Activated CD4-positive, alpha-beta T cell treated with anti-CD3 and anti-CD28 coated beads, Interleukin-2, amount 50 U/mL, for 24 hours (primary cell): ENCODE measurements at places on chromosomes 6 and 20.

GRCh38 chr20:33664762-33665144, 2.0 kb upstream of the ACTL10 start:
- DNase-seq, result no peak

- DNase-seq, result no peak
These were observed 110.9 kb downstream of the GFRAL start for GRCh38 chr6:55438203-55438602.

- DNase-seq, result no peak
These were observed 641 bp downstream of the DBNDD2 start for GRCh38 chr20:45408646-45409213.

- no peak for DNase-seq
These were observed 44.0 kb downstream of the SPDEF start for GRCh38 chr6:34511915-34512737.

DNA sequence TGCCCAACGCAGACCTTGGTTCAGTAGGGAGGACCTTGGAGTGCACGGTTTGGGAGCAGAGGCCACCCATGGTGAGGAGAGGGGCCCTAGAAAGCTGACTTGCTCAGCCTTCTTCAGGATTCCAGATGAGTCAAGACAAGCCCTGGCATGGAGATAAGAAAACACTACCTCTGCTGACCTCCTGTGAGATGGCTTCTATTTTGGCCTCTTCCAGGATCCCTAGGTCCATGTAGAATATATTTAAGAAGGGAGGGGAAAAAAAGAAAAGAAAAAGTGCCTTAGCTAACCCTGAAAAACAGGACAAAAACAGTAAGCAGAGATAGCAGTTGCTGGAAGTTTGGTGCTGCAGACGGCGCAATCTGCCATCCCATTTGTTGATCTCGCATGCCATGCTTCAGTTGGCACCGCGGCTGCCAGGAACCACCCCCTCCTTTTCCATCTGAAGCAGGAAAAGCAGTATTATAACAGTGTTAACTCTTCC, 100.0 kb downstream of the ARMC2 start:
- no peak for DNase-seq

DNA sequence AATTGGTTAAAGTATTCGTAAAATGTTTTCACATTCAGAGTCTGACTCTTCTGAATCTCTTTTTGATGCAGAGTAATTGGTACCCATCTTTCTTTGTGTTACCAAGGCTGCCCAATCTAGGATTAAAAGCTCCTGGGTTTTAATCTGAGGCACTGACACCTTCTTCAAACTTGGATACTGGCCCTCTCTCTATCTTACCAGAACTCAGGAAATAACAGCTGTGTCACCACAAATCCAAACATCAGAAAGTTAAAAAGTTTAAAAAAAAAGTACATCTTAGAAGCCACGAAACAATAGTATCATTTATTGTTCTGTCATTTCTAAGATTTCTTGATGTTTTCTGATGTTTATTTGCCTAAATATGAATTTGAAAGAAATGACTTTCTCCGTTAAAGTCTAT, 255.5 kb upstream of the RUNX2 start:
- DNase-seq, result no peak

GRCh38 chr6:144690133-144690532, 405.0 kb downstream of the UTRN start:
- DNase-seq, result no peak

- DNase-seq, result no peak
These were observed 2.4 kb downstream of the RHAG start for GRCh38 chr6:49634092-49634835.

GRCh38 chr6:55841341-55841740, 34.0 kb downstream of the BMP5 start:
- DNase-seq, result no peak

DNA sequence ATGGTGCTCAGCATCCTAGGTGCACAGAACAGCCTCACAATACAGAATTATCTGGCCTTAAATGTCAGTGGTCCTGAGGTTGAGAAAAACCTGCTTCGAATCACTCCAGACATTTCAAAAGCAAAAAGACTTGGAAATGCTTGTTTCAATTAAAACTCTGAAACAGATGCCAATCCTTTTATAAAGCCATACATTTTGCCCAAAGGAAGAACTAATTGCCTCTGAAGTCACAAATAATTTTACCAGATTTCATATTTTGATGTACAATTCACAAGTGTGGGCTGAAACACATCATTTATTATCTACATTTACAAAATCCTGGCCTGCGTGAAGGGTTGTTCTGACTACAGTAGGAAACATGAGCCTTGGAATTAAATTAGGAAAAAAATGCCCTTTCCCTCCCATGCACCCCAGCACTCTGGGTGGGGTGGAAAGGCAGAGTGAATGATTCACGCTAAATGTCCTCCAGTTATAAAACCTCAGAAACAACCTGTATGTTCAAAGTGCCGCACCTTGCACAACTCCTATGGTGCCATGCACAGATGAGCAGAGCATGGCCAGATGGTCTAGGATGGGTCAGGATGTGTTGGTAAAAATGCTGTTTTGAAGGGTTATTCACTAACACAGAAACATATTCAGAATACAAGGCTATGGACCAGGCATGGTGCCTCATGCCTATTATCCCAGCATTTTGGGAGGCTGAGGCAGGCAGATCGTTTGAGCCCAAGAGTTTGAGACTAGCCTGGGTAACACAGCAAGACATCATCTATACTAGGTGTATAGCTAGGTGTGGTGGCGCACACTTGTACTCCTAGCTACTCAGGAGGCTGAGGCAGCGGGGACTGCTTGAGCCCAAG, 87.0 kb downstream of the ZMYND8 start:
- DNase-seq, result no peak

DNA sequence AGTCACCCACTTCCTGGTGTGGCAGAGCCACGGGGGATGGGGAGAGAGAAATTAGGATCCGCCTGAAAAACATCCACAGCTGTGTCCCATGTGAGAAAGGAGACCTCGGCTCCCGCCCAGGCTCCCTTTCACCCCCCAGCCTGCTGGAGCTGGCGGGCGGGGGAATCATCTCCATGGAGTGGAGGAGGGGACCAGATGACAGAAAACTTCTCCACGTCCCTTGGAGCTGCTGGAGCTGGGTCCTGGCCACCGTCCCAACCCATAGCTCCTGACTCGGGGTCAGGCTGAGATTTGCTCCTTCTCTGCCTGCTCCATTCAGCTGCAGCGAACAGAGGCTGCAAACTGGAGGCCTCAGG, 113.8 kb downstream of the CEBPB start:
- no peak for DNase-seq

DNA sequence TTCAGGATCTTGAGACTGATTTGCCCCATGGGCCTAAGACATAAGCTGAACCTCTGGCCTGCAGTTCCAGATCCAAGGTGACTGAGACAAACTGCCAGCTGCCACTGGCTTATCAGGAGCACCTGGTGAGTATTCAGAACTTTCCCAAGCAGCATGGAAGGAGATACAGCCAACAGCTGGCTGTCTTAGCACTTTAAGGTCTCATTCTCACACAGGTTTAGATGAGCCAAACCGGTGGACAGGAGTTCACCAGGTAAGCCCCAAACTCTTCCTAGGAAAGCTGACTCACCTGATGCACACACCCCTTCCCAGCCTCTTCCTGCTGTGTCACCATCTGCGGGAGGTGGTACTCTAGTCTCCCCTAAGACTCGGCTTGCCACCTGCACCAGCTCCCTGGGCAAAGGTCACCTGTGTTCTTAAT, at the start of gene BANF2:
TSS of gene BANF2 (plus strand) at position 36 of the 421 bp plus-strand sequence. CDS start 25,060 bp downstream, outside the sequence.
- DNase-seq, result no peak

DNA sequence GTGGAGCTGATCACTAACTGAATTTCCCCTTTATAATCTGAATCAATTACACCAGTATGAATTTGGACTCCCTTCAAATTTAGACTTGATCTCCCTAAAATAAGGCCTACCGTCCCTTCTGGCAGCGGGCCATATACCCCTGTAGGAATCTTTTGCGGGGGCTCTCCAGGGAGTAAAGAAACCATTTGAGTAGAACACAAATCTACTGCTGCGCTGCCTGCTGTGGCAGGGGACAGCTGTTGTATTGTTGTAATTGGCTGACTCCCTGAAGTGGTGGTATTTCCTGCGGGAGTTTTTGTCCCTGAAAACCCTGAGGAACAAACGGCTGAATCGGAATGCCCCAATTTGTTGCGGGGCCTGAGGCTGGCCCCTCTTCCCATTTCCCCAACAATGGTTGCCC, 16.0 kb upstream of the PTCRA start:
- DNase-seq, result no peak

DNA sequence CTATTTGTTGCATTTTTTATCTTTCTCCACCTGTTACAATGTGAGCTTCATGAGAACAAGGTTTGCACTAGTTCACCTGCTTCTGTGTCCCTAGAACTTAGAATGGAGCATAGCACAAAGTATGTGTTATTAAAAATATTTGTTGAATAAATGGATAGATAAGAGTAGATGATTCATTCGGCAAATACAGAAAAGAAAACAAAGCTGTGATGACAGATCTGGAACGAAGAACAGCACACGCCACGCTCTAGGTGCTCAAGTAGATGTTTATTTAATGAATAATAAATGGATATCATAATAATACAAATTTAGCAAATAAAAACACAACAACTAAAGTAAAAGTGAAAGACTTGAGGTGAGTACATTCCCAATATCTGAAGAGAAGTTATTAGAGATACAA, 273.1 kb downstream of the HAO1 start:
- DNase-seq, result no peak

- DNase-seq, result no peak
These were observed 275.2 kb downstream of the GMDS start for GRCh38 chr6:1970151-1970561.

DNA sequence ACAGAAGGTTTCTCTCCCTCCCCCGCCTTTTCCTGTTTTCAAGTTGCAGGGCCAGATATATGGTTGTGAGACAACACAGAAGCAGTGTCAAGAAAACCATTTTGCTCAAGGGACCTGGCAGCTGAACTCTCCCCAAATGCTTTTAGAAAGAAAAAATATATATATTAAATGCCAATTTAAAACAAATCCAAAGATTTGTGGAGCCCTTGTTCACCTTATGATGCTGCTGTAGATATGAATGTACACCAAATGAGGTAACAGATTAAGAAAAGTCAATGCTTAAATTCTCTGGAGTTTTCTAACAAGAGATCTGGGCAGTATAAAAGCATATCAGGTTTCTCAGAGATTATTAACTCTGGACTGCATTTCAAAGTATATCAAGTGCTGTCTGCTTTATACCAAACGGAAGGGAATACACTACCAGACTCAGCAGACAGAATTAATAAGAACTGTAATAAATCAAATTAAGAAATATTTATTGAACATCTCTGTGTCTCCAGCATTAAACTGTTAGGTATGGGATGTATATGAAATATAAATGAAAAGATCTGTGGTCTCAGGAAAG, 357.5 kb downstream of the HDGFL1 start:
- no peak for DNase-seq

DNA sequence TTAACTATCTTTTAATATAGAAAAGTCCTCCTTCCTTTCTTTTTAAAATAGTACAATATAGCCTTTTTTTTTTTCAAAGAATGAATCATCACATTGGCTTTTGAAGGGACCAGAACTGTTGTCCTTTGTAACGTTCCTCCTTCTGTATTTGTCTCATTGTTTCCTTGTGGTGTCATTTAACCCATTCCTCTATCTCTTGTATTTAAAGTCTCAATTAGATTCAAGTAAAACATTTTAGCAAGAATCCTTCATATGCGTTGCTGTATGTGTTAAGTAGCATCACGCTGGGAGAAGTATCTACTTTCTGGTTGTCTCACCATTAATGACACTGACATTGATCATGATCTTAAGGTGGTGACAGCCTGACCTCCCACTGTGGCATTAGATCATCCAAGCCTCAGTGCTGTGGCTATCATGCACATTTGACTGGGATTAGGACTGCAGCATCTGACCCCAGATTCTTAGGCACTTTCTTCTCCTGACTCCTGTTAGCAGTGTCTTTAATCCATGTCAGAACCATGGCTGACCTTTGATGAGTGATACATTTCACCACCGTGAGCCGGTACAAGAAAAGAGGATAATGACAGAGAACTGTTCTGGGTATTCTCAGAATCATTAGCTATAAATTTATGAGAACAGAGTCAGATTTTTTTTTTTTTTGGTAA, 67.5 kb upstream of the TFB1M start:
- DNase-seq, result no peak

GRCh38 chr20:59015812-59016711, 3.2 kb upstream of the TUBB1 start:
- DNase-seq, result no peak

DNA sequence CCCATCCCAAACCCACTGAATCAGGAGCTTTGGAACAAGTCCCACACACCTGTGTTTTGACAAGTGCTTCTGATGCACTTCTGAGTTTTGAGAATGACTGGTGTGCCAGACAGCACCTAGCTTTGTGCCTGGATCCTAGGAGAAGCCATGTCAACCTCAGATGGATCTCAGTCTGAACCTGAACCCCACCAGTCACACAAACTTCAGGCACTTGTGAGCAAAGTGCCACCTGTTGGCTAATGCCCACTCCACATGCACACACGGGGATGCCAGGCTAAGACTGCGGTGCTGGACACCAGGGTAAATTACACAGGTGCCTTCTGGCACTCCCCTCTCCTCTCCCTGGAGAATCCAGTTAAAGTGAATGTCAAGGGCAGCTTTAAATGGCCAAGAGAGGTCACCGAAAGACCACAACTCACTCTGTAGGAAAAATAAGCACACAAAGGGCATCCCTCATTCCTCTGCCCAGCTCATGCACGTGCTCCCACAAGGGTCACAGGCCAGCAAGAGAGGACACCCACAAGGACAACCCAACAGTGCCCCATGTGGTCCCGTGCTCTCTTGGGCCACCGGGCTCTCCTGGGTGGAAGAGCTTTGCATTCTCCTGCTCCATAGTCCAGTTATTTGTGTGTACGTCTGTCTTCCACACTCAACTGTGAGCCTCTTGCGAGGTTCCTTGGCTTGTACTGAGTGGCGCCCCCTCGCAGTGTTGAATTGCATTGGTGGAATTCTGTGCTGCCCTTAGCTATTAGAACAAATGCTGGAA, 45.6 kb downstream of the TAF8 start:
- no peak for DNase-seq
